ENCODE measurements at places on chromosomes 16 and 17.

- DNase-seq = no peak
These were observed 67.5 kb downstream of the KSR1 start for GRCh38 chr17:27523712-27524111.

GRCh38 chr16:12197812-12198211 lies 221.3 kb downstream of the SNX29 start:
- DNase-seq = no peak

GRCh38 chr17:76131692-76132573 lies 9.1 kb downstream of the FOXJ1 start:
- peak; percentile 71 for DNase-seq

DNA sequence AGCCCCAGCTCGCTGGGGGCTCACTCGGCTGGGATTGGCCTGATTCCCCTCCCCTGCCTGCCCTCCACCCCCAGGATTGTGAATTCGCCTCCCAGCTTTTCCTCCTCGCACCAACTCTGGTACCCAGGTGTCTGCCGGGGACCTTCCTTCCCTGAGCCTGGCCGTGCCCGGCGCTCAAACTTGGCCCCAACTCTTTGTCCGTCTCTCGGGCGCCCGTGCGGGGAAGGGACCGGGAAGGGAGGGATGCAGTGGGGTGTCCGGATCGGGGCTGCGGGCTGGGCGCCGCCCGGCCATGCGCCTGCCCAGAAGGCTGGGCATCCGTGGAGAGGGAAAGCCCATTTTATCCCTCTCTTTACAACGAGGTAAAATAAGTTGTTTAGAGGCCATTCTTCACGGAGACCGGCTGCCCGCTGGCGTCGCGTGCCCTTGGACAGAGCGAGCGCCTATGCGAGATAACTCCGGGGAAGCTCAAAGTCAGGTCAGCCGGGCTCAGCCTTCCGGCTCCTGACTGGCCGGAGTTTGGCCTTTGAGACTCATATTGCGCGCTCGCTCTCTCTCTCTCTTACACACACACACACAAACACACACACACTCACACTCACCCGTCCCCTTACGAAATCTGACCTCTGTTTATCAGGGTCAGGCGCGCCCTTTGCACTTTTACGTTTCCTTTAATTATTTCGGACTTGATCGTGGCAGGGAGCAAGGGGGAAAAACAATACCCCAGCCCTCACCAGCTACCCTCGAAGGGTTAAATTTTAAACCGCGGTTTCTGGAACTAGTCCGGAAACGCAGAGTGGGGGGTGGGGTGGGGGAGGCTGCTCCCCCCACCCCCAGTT lies 774 bp upstream of the MAF start:
- peak; percentile 72 for DNase-seq

DNA sequence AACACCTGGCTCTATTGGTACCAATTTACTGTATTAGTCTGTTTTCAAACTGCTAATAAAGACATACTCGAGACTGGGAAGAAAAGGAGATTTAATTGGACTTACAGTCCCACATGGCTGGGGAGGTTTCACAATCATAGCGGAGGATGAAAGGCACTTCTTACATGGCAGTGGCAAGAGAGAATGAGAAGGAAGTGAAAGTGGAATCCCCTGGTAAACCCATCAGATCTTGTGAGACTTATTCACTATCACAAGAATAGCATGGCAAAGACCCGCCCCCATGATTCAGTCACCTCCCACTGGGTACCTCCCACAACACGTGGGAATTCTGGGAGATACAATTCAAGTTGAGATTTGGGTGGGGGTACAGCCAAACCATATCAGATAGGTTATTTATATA lies 22.6 kb upstream of the GOSR1 start:
- DNase-seq = no peak

DNA sequence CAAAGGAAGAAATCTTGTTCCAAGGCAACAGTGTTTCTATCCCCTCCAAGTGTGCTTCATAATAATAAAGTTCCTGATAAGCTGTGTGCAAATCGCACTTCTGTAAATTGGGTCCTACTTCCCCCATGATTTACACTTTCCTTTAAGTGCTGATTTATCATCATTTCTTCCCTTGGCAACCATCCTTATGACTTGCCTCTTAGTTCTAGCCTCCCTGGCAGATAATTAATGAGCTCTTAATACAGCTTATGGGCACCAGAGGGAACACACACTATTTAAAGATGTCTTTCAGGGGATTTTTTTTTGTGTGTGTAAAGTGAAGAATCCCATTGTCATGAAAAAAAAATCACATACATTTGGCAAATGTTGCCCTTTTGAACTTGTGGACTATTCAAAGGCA lies 101.6 kb upstream of the MPHOSPH6 start:
- DNase-seq = no peak

GRCh38 chr17:77433385-77434135 lies 292.8 kb downstream of the SEC14L1 start:
- DNase-seq = no peak

DNA sequence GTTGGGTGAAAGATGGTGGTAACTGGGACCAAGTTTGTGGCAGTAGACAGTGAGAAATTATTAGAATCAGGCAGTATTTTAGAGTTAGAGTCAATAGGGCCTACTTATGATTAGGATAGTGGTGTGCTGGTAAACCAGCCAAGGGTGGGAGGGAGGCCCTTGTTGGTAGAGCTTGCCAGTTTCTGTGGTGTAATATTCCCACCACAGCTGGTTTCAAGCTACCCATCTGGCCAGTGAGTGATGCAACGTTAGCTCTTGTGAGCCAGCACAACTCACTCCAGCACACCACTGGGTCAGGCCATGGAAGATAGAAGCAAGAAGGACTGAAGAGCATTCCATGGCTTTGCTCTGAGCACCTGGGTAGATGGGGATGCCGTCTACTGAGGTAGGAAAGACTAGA lies 34.9 kb downstream of the GNAO1 start:
- no peak for DNase-seq

DNA sequence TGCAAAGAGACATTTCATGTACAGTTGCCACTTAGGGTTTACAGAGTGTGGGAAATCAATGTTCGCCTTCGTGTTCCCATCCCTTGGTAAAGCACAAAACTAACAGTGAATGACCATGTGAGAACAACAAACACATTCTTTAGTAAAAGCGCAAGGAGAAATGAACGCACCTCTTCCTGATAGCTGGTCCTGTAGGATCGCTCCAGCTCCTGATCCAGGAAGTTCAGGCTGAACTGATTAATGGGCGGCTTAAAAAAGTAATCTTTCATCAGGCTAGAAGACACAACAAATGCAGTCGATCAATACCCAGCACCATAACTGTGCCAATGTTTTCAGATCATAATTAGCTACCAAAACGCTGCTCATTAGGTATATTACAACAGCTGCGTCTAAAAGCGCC lies 108.3 kb upstream of the CREBBP start:
- no peak for DNase-seq

- DNase-seq = no peak
These were observed 652 bp downstream of the RPS15A start for GRCh38 chr16:18789515-18789849.

GRCh38 chr17:35359398-35359797 lies 14.0 kb downstream of the SLFN11 start:
- DNase-seq = no peak

- no peak for DNase-seq
These were observed 184.6 kb upstream of the C17orf78 start for GRCh38 chr17:37191219-37191618.

DNA sequence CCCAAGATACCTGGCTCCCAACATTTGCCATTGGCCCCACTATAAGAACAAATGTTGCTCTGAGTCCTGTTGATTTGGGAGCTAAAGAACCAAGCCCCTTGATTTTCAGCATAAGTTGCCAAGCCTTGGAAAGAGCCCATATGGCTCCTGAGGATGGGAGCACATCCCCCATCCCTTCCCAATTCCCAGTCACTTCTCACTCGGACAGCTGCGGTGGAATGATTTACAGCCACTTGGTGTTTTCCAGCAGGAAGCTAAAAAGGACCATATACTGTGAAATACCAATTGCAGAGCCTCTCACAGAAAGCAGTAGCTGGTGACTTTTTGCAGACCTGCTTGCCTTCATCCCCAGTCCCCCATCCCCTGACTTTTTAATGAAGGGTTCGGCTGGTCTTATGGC lies 524.6 kb downstream of the GRIN2A start:
- DNase-seq = no peak

- no peak for DNase-seq
These were observed at the start of gene LYZL6 for GRCh38 chr17:35943537-35943936. TSS of gene LYZL6 (minus strand) at chr17:35943713. CDS start at chr17:35939356, 4,357 bp downstream.

DNA sequence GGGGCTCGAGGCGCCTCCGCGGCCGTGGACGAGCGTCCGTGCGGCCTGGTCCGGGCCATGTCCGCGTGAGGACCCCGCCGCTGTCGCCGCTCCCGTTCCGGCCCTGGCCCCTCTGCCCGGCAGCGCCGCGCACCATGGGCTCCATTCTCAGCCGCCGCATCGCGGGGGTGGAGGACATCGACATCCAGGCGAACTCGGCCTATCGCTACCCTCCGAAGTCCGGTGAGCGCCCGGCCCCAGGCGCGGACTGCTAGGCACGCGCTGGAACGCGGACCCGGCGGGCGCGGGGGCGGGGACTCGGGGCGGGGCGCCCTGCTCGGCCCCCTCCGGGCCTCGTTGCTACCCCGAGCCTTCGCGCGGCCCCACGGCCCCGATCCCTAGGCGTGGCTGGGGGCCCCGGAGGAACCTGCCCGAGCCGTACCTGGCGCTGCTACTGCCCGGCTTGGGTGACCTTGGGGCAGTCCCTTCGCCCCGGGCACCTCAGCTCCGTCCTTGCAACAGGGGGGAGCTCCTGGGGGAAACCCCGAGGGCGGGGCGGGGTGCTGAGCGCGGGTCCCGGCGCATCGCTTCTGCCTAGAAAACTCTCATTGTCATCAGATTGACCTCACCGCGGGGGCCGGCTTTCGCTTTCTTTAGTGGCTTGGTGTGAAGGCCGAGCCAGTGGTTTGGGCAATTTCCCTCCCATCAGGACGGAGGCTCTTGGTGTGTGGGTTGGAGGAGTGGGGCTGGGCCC lies 367 bp downstream of the MGRN1 start:
- DNase-seq = peak; percentile 40

DNA sequence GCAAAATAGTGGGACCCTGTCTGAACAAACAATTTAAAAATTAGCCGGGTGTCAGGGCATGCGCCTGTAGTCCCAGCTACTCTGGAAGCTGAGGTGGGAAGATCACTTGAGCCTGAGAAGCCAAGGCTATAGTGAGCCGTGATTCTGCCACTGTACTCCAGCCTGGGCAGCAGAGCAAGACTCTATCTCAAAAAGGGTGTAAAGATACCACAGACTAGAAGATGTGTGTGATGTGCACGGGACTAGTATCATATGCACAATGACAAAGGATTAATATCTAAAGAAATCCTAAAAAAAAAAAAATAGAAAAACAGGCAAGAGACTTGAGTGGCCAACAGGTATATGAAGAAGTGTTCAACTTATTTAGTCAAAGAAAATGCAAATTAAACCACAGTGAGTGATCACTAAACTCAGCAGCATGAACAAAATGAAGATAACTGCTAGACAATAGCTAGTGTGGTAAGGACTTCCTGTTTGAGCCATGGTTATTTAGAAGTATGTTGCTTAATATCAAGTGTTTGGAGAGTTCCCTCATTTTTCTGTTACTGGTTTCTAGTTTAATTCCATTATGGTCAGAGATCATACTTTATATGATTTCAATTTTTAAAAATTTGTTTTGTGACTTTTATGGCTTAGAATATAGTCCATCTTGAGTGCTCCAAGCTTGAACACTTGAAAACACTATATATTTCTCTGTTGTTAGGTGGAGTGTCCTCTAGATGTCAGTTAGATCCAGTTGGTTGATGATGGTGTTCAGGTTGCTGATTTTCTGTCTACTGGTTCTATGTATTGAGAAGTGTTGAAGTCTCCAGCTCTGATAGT lies 14.7 kb upstream of the SLX4 start:
- DNase-seq = no peak

GRCh38 chr17:73342541-73343167 lies 30.9 kb upstream of the CDC42EP4 start:
- no peak for DNase-seq

- DNase-seq = peak; percentile 76
These were observed 32.4 kb downstream of the SMARCE1 start for GRCh38 chr17:40615068-40615840.

- DNase-seq = peak; percentile 10
These were observed 56.0 kb downstream of the SHISA6 start for GRCh38 chr17:11296994-11297393.

- DNase-seq = no peak
These were observed 7.7 kb upstream of the PECAM1 start for GRCh38 chr17:64398320-64398719.

DNA sequence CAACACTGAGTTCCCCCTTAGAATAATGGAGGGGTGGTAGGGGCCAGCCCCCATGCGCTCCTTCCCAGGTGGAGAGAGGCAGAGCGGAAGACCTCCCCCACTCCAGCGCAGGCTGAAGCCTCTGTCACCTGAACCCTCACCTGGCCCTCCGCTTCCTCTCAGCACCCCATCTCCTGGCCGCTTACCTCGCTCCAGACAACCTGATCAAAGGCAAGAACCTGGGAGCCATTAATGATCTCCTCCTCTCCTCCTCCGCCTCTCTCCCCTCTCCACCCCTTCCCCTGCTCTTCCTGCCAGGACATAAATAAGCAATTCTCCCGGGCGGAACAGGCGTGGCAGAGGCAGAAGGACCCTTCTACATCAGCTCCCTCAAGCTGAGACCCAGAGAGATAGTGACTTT lies 110.2 kb upstream of the LHX1 start:
- no peak for DNase-seq

GRCh38 chr17:36602924-36603384 lies 1.6 kb downstream of the MRM1 start:
- DNase-seq = peak; percentile 67

- no peak for DNase-seq
These were observed 20.9 kb downstream of the SPACA3 start for GRCh38 chr17:33012522-33013033.

DNA sequence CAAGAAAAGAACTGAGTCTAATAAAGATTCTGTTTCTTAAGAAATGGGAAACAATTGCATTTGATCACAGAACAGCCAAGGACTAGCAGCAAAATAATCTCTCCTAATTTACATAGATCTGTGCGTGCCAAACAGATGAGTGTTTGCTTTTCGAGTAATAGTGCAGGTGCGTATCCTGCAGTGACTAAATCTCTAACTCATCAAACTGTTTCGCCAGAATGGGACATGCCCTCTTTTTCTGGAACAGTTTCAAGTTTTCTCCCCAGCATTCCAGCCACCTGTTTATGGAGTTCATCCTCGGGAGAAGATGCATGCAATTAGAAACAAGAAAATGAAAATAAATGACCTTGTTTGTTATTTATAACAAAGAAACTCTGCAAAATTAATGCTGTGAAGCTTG lies 5.7 kb upstream of the TOX3 start:
- no peak for DNase-seq

DNA sequence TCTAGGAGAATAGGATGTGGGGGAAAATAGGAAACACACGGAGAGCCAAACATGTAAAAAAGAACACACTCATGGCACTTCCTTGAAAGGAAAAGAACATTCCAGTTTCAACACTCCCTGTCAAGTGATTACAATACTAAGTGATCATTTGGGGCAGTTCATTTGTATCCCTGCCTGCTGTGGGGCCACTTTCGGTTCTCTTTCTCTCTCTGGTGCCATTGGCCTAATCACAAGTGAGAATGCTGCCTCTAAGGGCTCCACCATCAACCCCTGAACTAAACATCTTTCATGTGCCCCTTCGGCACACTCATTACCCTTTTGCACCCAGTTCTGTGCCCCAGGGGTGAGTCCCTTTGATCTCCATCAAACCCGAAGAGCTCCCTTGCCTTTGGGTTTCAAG lies 197.3 kb downstream of the CEP112 start:
- no peak for DNase-seq

- peak; percentile 68 for DNase-seq
These were observed 8.6 kb downstream of the CHD9NB start for GRCh38 chr16:53043986-53044601.

- DNase-seq = no peak
These were observed 942 bp downstream of the LDAF1 start for GRCh38 chr16:21159281-21159951.

- no peak for DNase-seq
These were observed 29.4 kb upstream of the MLKL start for GRCh38 chr16:74729783-74730683.

All from HepG2 (cell line).